ENCODE measurements at places on chromosomes 7 and 10.

GRCh38 chr7:30463405-30464145 is 15.0 kb downstream of the NOD1 start:
- no peak for DNase-seq

GRCh38 chr7:157898802-157899505 is 562.1 kb downstream of the DNAJB6 start:
- no peak for DNase-seq

- DNase-seq: peak; percentile 26
These were observed 42.6 kb downstream of the CNOT4 start for GRCh38 chr7:135467207-135467711.

DNA sequence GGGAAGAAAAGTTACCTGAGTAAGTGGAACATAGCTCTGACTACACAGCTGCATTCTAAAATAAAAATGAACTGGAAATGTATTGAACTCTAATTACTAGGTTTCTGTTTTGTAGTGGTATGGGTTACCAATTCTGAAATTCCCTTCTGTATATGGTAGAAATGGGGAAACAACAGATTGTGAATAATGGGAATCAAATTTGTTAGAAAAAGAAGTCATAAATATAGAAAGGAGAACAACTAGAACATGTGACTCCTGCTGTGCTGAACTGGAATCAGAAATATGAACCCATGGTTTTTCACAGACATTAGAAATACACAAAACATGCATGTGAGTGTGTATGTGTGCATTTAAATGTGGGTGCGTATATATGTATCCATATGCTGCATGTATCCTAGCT is 27.0 kb downstream of the MCMBP start:
- DNase-seq: no peak

- DNase-seq: peak; percentile 16
These were observed 14.2 kb downstream of the PDLIM1 start for GRCh38 chr10:95276367-95277200.

- no peak for DNase-seq
These were observed 222.6 kb downstream of the EBF3 start for GRCh38 chr10:129741280-129741977.

DNA sequence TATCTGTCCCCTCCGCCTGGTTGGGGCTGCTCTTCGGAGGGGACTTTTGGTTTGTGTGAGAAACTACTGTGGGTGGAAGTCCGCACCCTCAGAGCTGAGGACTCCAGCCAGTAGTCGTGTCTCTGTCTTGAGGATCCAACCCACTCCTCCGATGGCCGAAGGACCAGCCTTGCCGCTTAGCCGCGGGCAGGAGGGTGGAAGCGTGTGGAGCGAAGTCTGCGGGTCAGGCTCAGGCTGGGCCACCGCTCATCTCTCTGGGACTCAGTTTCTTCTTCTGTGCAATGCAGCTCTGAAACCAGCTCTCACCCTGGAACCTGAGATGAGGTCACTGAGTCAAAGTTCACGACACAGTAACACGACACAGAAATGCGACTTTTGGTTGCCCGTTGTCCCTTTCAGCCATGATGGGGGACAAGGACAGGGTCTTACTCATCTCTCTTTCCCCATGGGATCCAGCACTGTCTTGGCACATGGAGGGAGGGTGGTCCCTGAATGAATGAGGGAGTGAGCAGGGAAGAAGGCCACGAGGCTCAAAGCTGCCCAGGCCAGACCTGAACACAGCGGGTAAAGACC is 133.3 kb upstream of the PODXL start:
- no peak for DNase-seq

DNA sequence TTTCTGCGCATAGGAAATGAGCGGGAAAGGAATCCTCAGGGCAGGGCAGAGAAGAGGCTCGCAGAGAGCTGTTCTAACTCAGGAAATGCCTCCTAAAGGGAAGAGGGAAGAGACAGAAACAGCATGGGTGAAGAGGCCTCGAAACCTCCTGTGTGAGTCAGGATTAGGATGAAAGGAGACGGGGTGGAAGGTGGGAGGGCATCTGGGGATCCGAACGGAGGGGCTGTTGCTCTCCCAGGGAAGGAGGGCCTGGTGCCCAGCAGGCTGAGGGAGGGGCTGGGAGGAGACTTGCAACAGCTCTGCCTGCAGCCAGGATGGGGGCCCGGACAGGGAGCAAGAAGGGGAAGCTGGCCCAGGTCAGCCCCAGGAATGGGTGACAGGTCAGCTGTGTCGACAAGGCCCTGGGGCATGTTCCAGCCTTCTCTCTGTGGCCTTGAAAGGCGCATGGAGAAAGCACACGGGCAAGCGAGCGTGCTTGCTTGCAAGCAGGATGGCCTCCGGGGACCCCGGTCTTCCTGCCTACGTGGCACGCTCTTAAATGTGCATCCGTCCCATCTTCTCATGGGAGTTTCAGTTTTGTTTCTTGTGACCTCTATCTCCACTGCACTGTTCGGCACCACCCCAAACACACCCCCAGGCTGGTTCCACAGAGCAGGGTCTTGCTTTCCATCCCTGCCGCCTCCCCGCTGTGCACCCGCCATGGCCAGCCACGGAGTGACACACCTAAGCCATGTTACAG is 63.5 kb downstream of the HIPK2 start:
- no peak for DNase-seq

DNA sequence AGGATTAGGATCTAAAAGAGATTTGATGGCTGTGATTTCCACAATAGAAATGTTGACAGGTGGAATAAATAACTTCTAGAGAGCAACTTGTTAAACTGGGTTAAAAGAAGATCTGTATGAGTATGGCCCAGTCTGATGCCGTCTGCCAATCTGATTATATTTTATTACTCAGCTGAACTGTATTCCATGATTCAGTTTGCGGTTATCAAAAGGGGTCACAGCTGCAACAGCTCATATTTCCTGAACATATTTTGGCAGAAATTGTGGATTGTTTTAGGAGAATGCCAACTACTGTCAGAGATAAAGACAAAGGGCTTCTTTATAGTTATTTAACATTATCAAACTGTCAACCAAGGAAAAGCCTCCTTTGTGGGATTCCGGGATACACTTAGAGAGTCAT is 244.8 kb upstream of the MINDY3 start:
- no peak for DNase-seq

DNA sequence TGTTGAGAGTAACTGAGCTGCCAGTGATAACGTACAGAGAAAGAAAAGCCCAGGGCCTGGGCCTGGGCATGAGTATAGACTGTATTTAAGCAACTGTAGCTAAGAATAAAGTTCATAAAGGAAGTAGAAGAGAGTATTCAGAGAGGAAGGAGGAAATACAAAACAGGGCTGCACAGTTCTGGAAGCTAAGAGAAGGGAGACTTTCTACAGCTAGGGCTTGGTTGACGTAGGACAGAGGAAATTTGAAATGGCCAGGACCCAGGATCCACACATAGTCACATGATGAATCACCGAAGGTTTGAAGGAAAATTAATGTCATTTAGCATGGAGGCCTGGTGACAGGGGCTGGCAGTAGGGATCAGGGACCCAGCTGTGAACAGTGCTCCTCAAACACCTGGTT is 66.7 kb downstream of the ARL4A start:
- DNase-seq: peak; percentile 63

DNA sequence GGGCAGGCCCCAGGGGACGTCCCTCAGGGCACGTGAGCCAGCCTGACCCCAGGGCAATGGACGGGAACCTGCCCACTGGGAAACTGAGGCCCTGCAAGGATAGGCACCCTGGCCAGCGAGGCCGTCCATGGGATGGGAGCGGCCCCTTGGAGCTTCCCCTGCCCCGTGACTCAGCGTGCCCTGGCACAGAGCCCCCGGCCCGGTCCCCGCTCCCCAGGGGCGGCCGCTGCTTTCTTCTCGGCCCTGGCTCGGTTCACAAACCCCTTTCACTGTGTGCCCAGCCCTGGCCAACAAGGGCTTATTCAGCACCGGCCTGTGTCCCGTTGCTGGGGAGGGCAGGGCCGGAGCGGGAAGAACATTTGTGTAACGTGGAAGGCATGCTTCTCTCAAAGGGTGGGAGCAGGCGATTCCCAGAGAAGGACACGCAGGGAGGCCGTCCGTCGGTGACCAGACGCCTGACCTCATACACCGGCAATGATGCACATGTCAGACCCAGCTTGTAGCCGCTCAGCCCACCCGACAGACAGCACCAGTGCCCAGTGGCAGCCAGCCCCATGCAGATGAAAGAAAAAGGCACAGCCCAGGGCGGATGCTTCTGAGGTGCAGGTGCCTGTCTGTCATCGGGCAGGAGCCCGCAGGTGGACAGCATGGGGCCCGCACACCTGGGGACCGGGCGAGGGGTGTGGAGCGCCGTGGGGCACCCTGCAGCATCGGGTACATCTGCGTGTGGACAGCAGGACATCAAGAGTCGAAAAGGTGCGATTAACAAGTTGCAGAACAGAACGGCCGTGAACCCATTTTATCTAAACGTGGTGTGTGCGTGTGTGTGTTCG is 94.5 kb downstream of the PDGFA start:
- DNase-seq: no peak

DNA sequence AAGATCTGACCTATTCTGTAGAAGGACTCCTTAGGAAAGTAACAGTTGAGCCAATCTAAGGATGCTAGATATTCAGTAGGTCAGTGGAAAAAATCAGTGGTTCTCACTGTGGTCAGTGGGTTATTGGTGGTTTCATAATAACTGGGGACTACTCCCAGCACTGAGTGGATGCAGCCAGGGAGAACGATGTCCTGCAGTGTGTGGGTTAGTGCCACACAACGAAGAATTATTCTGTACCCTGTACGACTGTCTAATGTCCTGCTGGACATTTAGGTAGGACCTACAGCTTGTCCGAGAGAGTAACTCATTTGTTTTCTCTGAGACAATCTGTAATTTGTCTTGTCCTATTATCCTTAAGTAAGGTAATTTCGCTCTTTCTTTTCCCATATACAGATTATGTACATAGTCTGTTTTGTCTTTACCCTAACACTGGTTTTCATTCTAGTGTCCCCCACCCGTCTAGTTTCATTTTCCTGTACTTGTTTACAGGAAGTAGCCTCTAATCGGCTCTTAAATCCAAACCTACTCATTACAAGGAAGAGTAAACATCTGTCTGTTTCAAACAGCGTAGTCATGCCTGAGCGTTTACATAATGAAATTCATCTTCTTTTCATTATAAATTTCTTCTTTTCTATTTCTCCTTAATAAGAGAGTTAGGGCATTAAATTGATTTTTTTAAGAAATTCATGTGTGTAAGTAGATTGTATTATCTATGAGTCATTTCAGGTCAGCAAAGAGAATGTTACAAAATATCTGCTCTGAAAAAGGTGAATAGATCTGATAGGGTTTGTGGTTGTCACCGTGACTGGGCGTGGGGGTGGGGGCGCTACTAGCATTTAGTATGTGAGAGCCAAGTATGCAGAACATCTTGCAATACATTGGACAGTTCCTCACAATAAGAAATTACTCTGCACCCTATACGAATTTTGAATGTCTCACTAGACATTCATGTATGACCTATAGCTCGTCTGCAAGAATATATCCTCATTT is 8.3 kb upstream of the ZC3HAV1L start:
- DNase-seq: no peak

GRCh38 chr10:31940839-31941653 is 12.4 kb upstream of the ARHGAP12 start:
- DNase-seq: peak; percentile 99

GRCh38 chr7:15084368-15084767 is 181.8 kb upstream of the DGKB start:
- no peak for DNase-seq

GRCh38 chr10:117609796-117610170 is 67.2 kb downstream of the EMX2 start:
- no peak for DNase-seq

DNA sequence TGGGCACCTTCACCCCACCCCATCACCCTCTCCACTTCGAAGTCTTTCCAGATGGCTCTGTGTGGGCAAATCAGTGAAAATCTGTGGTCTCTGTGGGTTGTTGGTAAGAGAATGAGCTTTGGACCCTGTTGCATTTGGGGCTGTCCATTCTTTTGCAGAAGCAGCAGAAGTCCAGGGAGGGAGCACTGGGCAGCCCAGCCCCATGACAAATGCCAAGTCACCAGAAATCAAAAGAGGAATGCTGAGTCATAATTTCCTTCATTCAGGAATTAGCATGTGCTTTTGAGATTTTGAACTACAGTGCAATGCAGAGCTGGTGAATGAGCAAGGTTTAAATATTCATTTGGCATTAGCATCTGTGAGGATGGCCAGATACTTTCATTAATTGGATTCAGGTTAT is 556.2 kb downstream of the LRMDA start:
- peak; percentile 48 for DNase-seq

- DNase-seq: no peak
These were observed 64.7 kb downstream of the PIK3AP1 start for GRCh38 chr10:96655461-96656197.

- DNase-seq: no peak
These were observed 636.5 kb downstream of the CALN1 start for GRCh38 chr7:71775648-71776047.

All from EH (cell line).